ENCODE measurements at places on chromosomes 4 and X. TPM values are rescaled to one million over a fixed set of nuclear protein-coding genes. Genes with fewer than 3 reads are reported as not detected.

- no peaks in the 10 kb centered on the region for H3K36me3 ChIP-seq
- no peak overlapping the region for H3K4me3 ChIP-seq
- no peaks in the 10 kb centered on the region for H3K27me3 ChIP-seq
- no peak overlapping the region for H3K27ac ChIP-seq
These were observed 118.0 kb downstream of the IRF2 start for GRCh38 chr4:184356366-184356765.

DNA sequence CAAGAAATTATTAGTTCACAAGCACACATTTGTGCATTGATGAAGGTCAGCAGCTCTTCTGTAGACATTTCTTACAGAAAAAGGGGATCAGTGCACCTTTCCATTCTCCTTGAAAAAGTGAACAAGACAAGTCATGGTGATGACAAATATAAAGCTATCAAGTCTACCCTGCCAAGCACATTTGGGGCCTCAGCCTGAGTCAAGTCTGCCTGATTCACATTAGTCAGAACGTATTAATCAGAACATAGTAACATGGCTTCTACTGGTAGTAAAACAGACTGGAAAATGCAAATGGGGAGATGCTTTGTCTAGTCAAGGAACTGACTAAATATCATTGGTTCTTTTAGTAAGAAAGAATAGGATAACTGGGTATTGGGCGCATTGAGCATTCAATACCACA lies 2305.1 kb downstream of the PCDH7 start:
- H3K27me3 ChIP-seq, result no peaks in the 10 kb centered on the region
- no peak for DNase-seq
- no peak overlapping the region for H3K27ac ChIP-seq
- no peak overlapping the region for H3K4me3 ChIP-seq
- H3K4me1 ChIP-seq, result no peaks in the 10 kb centered on the region

DNA sequence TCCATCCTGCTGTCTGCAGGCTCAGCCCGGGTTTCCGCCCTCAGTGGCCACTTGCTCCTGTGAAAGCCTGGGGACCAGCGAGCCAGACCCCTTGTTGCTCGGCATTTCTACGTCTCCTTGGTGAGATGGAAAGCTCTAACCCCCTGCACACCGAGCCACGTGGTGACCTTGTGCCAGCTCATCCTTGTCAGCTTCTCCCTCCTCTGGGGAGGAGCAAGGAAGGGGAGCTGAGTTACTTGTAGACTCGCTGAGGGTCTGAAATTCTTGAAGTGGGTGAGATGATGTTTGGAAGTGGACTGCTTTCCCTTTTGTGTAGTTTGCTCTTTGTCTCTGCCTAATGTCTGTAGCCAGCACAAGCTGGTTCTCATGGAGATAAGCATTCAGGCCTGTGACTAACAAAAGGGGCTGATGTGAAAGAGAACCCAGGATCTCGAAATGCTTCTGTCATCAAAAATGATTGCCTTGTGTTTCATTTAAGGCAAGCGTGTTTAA lies 29.3 kb downstream of the RGS12 start:
- H3K4me1 ChIP-seq, result peaks cover 11% of the 10 kb centered on the region
- H3K36me3 ChIP-seq, result no peaks in the 10 kb centered on the region
- DNase-seq, result peak; percentile 52
- peak overlapping the region; percentile 6 for H3K27ac ChIP-seq

- H3K27me3 ChIP-seq, result no peaks in the 10 kb centered on the region
- no peaks in the 10 kb centered on the region for H3K4me1 ChIP-seq
- DNase-seq, result no peak
- H3K4me3 ChIP-seq, result no peak overlapping the region
- no peak overlapping the region for H3K27ac ChIP-seq
These were observed 76.8 kb upstream of the PRPS1 start for GRCh38 chrX:107551546-107551945.

- H3K4me3 ChIP-seq, result no peak overlapping the region
- no peaks in the 10 kb centered on the region for H3K36me3 ChIP-seq
- DNase-seq, result no peak
- peaks cover 6% of the 10 kb centered on the region for H3K4me1 ChIP-seq
These were observed 85.9 kb downstream of the CLDN34 start for GRCh38 chrX:10052906-10053625.

DNA sequence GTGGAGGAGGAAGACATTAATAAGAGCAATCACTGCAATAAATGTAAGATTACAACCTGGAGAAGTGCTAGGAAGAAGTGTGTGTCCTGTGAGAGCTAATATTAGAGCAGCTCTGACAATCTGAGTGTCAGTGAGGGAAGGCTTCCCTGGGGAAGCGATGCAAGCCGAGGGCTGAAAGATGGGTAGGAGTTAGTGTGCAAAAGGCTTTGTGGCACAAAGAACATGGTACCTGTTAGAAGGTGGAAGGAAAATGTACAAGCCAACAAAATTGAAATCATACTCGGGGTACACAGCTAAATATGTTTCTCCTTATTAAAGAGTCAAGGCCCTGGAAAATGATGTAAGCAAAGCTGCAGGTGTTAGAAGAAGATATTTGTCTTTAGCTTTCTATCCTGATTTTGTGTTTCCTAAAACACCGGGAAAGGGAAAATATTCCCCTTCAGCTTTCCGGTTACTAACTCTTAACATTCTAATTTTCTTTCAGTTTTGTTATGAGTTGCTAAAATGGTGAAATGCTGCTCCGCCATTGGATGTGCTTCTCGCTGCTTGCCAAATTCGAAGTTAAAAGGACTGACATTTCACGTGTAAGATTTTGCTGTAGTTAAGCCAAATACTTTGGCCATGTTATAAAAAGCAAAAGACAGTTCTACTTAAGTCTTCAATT lies 808 bp downstream of the THAP6 start:
- DNase-seq, result no peak
- H3K4me3 ChIP-seq, result peak overlapping the region; percentile 91
- H3K27ac ChIP-seq, result peak overlapping the region; percentile 93
- H3K27me3 ChIP-seq, result no peaks in the 10 kb centered on the region
- peaks cover 8% of the 10 kb centered on the region for H3K36me3 ChIP-seq

SERTM2 gene
- total RNA-seq, result 0.23 TPM

GAGE12J gene
- not detected for total RNA-seq

PDLIM3 gene
- 30.7 TPM for total RNA-seq
